H4 (cell line): ENCODE measurements at places on chromosomes 6 and 20. TPM values are rescaled to one million over a fixed set of nuclear protein-coding genes. Genes with fewer than 3 reads are reported as not detected.

DNA sequence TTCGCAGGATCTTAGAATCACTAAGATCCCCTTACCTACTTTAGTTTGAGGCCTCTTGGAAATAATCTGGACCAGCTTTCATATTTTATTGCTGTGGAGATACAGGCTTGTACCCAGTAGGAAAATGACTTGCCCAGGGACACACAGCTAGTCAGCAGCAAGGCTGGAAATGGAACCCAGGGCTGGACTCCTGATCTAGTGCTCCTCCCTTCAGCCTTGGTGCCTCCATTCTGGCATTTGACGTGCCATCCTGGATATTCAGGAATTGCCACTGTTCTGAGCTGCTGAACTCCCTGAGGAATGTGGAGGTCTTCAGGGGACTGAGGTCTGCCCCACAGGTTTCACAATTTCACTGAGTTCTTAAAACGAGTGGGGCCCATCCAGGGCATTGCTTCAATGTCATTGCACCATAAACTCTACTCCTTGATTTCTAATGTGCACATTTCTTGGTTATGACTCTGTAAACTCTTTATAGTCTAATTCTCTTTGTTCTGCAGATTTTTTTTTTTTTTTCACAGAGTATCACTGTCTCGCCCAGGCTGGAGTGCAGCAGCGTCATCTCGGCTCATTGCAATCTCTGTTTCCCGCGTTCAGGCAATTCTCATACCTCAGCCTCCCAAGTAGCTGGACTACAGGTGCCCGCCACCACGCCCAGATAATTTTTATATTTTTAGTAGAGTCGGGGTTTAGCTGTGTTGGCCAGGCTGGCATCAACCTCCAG is 26.7 kb upstream of the CDKN1A start:
- DNase-seq, result no peak

- DNase-seq, result no peak
Observed at GRCh38 chr20:44436393-44436792, 39.3 kb upstream of the TTPAL start.

DNA sequence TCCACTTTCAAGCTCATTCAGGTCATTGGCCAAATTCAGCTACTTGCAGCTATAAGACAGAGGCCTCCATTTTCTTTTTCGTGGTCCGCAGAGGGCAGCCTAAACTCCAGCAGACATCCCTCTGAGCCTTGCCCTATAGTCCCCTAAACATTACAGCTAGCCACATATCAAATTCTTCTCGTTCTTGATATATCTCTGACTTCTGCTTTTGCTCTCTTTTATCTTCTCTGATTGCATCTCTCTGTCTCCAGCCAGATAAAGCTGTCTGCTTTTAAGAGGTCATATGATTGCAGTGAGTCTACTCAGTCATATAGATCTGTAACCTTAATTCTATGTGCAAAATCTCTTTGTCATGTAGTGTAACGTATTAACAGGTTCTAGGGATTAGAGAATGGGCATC is 358.4 kb upstream of the RGS17 start:
- no peak for DNase-seq

DNA sequence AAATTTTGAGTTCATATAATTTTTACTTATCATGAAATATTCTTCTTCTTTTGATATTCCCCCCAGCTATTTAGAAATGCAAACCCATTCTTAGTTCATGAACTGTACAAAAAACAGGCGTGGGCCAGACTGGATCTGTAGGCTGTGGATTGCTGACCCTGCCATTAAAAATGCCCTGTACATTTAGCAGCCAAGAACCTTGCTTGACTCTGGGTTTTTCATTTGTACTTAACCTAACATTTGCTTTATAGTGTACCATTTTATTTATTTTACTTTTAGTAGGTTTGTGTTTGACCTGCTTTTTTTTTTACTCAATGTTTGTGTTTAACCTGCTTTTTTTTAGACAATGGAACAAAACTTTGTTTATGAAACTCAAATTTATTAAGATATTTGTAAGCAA is 14.9 kb downstream of the CD109 start:
- no peak for DNase-seq

GRCh38 chr20:7571101-7571500 is 369.2 kb downstream of the HAO1 start:
- DNase-seq, result no peak

- DNase-seq, result no peak
Observed at GRCh38 chr20:33578510-33578909, 83.6 kb upstream of the C20orf144 start.

DNA sequence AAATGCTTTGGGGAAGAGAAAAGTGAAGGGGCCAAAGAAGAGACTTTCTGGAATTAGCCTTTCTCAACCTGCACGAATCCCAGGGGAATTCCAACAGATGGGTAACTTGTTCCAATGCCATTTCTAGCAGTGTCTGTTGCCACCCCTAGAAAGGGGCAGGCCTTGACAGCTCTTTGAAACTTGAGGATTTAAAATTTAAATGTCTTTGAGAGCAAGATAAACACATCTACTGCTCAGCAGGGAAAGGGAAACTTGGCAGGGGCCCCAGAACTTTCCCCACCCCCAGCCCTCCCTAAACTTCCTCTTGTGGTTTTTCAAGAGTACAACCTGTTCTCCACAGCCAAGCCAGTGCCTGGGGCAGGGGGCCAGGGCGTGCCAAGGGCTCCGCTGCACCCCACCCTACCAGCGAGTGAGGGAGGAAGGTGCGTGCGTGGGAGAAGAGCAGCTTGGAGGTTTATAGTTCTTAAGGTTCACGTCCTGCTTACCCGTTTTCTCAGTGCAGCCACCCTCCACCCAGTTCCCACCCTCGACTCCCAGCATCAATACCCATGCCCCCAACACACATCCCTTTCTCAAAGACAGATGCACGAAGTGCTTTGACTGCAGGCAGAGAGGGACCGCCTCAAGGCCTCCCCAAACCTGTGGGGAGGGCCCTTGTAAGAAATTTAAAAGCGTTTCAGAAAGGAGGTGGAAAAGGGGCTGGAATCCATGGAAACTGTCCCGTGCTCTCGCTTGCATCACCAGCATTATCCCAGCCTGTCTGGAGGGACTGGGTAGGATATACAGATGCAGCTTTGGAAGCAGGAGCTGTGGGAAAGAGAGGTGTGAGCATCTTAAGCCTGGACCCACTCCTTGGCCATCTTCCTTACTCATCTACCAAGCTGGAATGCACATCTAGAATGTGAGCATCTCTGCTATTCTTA is 4.5 kb upstream of the TAF8 start:
- DNase-seq, result peak; percentile 77

Gene BPIFB3
- not detected in 2 replicates for total RNA-seq

Gene TREML2
- 0.10 TPM in 1 of 2 replicates, not detected in the other for total RNA-seq

Gene ZSCAN23
- total RNA-seq, result 0.64 and 2.4 TPM in 2 replicates

- DNase-seq, result no peak
Observed at GRCh38 chr6:128379577-128379976, 140.8 kb downstream of the PTPRK start.

- no peak for DNase-seq
Observed at GRCh38 chr20:56861590-56861989, 232.5 kb downstream of the TFAP2C start.

Gene SPATS1
- not detected in 2 replicates for total RNA-seq

DNA sequence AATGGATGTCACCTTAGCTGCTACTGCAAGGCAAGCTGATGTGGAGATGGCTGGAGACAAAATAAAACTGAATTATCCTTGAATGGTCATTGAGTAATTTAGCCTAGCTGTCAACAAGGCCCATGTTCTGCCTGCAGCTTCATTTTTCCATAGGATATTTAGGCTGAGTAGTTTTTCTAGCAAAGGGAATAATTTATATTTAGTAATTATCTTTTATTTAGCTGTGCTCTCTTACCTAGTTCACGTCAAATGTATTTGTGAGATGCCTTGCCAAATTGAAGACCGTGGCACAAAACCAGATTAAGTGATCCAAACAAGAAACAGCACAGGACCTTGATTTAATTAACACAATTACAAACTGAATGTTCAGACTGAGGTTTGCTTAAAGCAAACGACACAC is 77.4 kb upstream of the CEP162 start:
- no peak for DNase-seq

- no peak for DNase-seq
Observed at GRCh38 chr6:35470663-35471120, 2.5 kb downstream of the RPL10A start.

DNA sequence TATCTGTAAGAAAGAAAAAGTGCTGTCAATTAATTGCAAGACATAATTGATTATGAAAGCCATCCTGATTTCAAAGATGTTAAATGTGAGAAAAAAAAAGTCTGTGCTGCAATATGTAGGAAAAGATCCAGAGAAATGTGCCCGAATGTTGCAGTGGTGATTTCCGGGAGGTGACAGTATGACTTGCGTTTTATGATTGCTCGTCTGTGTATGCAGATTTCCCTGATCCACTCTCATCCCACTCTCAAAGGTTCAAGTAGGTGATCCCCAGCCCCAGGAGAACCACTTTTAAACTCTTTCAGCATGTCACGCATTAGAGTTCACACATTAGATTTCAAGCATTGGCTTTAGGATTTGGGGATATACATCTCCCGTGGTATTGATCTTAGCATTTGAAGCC is 57.8 kb downstream of the TPD52L1 start:
- no peak for DNase-seq

GRCh38 chr20:45392733-45393132 is 14.6 kb upstream of the TP53TG5 start:
- DNase-seq, result no peak

DNA sequence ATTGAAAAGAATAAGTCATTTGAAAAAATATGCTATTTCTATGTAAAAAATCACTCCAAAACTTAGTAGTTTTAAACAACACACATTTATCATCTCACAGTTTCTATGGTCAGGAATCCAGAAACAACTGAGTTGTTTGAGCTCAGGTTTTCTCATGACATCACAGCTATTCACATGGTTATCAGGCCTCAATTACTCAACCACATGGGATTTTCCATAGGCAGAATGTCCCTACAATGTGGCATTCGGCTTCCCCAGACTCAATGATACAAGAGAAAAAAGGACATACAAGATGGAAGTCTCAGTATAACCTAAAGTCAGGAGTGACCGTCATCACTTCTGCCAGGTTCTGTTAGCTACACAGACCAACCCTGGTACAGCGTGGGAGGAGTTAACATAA is 3.4 kb upstream of the SLC35D3 start:
- no peak for DNase-seq

- DNase-seq, result peak; percentile 83
Observed at GRCh38 chr20:36861875-36862801, 13.8 kb upstream of the TLDC2 start.

DNA sequence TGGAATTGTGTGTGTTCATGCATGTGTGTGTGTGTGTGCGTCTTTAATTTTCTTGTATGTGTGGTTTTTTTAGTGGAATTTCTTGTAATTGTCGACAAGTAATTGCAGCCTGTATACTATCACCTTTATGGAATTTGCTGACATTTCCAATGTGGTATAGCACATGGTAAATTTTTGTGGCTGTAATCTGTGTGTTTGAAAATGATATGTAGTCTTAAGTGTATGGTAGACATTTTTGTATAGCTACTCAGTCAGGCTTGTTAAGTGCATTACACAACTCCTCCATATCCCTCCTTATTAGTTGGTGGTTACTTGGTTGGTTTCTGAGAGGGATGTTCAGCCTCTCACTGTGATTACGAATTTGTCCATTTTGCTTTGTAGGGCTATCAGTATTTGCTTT is 384.5 kb upstream of the HSF2 start:
- DNase-seq, result peak; percentile 40

Gene IMPG1
- total RNA-seq, result 0.14 TPM in 1 of 2 replicates, not detected in the other

DNA sequence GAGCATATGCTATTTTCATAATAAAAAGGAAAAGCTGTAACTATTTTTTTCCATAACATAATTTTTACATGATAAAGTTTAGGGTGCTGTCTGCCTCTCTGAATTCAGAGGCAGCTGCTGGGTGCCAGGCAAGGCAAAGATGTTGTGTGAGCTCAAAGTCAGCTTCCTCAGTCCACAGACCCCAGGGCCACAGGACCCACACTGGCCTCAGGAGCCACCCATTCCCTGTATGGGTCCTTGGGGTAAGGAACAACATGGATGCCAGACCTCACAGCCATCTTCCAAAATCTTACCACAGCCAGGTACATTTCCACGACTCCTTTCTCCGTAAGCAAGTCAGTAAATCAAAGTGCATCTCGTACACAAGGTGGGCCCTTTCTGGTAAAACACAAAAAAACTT is 16.4 kb upstream of the MAFB start:
- no peak for DNase-seq
